ENCODE measurements at places on chromosomes 7 and 10.

- peak; percentile 49 for DNase-seq
Measured at GRCh38 chr10:60846173-60846572, 67.9 kb downstream of the CDK1 start.

DNA sequence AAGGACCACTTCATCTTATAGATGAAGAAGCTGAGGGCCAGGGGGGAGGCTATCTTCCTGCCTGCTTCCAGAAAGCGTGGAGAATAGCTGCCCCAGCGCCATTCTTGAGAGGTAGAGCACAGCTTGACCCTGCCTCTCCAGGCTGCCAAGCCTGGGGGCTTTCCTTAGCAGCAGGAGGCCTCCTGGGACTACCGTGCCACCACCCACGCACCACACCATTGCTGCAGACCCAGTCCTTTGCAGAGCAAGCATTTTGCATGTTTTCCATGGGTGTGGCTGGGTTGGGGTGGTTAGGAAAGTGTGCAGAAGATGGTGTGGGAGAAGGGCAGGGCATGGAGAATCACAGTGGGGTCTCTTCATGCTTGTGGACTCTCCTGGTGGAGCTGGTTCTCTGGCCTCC, 64.9 kb downstream of the TBXAS1 start:
- DNase-seq: no peak

- DNase-seq: no peak
Measured at GRCh38 chr7:106193661-106194060, 81.5 kb upstream of the SYPL1 start.

- no peak for DNase-seq
Measured at GRCh38 chr10:26479766-26480492, 41.8 kb downstream of the APBB1IP start.

- no peak for DNase-seq
Measured at GRCh38 chr7:106405697-106406141, 120.9 kb upstream of the NAMPT start.

- no peak for DNase-seq
Measured at GRCh38 chr7:71769326-71769725, 637.4 kb downstream of the GALNT17 start.

GRCh38 chr10:93859049-93859655, 34.6 kb upstream of the SLC35G1 start:
- DNase-seq: peak; percentile 14

GRCh38 chr10:93827056-93827804, 66.5 kb upstream of the SLC35G1 start:
- DNase-seq: no peak

Measured in HFF-Myc (cell line).